Effector memory CD4-positive, alpha-beta T cell (primary cell): ENCODE measurements at places on chromosomes 7 and 10.

DNA sequence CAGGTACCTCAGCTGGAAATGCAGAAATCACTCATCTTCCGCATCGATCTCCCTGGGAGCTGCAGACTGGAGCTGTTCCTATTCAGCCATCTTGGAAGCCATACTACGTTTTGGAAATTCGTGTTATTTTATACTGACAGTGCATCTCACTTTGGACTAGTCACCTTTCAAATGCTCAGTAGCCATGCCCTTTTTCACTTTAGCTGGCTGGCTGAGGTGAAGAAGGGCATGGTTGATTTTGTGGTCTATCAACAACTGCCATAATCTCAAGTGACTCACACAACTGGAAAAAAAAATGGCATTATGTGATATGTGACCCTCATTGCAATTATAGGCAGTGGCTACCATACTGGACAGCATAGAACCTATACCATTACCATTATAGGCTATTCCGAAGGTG is 100.5 kb downstream of the CCDC71L start:
- DNase-seq = no peak

GRCh38 chr10:94936721-94937120 is 1.7 kb upstream of the CYP2C9 start:
- no peak for DNase-seq

DNA sequence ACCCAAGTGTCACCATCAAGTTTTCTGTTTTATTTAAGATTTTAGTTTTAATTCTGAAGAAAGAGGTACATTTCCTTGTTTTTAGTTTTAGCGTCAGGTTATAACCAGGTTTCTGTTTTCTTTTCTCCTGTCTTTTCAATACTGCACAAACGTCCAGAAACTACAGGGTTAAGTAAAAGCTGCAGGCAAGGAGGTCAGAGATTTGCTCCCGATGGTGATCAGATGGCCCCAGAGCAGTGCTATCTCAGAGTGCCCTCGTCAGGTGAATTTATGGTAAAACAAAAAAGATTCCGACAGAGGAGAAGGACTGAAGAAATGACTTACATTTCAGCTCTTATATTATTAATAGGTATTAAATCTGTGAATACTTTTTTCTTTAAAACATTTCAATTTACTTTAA is 128.2 kb downstream of the STRA8 start:
- DNase-seq = no peak

GRCh38 chr7:14013898-14014297 is 24.4 kb upstream of the ETV1 start:
- DNase-seq = no peak

DNA sequence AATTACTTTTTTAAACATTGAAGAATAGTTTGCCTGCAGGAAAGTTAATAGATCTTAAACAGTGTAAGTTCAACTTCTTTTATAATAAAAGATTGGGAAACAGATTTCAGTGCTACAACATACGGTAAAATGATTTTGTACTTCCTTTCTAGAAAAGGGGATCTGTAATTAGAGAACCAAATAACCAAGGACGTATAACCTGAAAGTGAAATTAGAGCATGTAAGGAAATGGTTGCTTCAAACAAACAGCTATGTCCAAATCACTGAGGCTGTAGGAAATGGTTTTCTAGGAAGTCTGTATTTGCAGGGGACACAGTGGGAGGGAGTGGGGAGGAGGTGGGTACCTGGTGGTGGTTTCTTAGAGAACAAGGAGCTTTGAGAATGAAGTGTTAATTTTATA is 57.9 kb upstream of the EXOC6 start:
- no peak for DNase-seq

GRCh38 chr7:135260930-135261721 is 27.5 kb downstream of the STRA8 start:
- no peak for DNase-seq

DNA sequence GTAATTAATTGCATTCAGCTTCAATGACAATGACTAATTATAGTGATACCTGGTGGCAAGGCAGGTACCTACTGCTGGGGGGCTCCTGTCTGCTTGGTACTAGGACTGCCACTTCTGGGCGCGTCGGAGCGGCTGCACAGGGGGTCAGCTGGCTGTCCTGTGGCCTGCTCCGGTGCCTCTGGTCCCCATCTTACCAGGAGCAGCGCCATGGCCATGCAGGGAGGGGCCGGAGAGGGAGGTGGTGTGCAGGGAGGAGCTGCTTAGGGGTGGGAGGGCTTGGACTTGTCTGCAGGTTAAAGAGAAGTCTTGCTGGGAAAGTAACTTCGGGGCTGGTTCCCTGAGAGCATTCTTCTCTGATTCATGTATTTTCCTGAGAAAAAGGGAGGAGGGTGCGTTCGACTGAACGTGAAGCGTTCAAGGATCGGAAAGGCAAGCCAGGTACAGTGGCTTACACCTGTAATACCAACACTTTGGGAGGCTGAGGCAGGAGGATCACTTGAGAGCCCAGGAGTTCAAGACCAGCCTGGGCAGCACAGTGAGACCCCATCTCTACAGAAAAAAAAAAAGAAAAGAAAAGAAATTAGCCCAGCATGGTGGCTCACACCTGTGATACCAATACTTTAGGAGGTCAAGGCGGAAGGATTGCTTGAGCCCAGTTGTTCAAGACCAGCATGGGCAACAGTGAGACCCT is 15.4 kb downstream of the CUX1 start:
- no peak for DNase-seq

- DNase-seq = no peak
Measured at GRCh38 chr7:131795400-131795799, 239.0 kb upstream of the PODXL start.

DNA sequence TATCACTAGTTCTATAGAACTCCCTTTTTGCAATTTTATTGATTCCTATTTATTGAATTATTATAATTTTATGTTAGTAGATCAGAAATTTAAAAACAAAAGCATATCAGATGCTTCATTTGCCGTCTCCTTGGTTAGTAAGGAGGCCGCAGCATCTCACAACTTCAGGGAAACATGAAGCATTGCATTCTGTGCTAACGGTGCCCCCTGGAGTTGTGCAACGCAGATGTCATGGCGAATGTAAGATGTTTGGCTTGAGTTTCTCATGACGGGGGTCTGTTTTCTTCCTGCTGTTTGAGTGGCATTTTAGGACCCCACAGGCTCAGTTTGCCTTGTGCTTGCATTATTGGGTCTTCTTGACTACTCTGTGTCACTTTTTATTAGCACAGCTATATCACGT is 124.8 kb downstream of the CNNM2 start:
- DNase-seq = no peak

GRCh38 chr7:109879287-109879828 is 1211.6 kb upstream of the LRRN3 start:
- no peak for DNase-seq

DNA sequence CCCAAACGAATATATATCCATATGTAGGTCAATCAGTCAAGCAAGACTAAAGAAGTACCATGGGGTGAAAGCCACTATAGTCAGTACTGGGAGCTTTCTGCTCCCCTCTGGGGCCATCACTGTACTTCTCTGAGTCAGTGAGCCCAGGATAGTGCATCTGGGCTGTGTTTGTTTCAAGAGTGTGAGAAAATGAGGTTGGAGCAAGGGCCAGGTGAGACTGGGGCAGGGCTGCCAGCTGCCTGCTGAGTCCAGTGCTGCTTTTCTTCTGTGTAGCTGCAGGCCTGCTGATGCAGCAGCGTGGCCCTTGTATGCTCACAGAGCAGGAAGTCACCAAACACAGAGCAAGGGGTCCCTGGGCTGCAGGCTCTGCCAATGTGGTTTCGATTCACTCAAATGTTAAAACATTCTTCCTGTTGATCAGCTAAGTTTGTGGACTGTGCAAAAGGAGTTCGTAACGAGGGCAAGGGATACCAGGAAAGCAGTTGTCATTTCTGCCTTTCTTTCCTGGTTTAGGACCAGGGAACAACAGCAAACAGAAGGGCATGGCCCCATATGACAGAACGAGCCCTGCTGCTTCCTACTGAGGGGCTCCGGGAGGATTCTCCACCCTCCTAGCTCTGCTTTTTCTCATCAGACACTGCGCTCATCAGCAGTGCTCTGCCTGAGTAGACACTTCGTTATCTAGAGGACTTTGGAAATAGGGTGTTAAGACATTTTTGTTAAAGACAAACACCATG is 65.4 kb upstream of the TNS3 start:
- no peak for DNase-seq
